Psoas muscle (tissue), 8 donors: ENCODE measurements at places on chromosomes 5 and 9.

GRCh38 chr5:57488215-57488955 lies 5.8 kb upstream of the ACTBL2 start:
- no peak for DNase-seq

DNA sequence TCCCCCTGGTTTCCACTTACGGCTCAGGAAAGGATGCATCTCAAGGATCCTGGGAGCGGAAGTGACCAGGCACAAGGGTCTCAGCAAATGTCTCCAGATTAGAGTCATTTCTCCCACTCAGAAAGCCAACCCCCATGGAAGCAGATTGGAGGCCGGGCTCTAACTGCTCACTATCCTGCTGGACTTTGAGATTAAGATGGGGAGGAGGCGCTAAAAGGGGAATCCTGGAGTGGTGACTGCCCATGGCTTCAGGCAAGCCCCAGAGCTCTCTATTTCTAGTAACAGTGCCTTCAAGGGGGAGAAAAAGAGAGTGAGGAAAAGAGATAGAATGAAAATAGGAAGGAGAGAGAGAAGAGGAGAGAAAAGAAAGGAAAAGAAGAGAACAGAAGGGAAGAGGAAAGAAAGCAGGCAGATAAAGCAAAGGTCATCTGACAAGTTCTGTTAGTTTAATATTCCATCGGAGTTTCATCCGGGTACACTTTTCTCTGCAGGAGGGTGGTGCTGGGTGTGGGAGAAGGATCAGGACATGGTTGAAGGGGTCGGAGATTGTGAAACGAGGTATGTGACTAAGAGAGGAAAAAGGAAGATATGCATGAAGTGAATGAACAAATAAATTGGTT lies at the start of gene AGXT2:
TSS of gene AGXT2 (minus strand) at position 165 of the 620 bp plus-strand sequence. CDS start at position 108, 57 bp downstream.
- DNase-seq: no peak

GRCh38 chr9:99368341-99369326 lies 146.6 kb downstream of the SEC61B start:
- peak; percentile 86 for DNase-seq

DNA sequence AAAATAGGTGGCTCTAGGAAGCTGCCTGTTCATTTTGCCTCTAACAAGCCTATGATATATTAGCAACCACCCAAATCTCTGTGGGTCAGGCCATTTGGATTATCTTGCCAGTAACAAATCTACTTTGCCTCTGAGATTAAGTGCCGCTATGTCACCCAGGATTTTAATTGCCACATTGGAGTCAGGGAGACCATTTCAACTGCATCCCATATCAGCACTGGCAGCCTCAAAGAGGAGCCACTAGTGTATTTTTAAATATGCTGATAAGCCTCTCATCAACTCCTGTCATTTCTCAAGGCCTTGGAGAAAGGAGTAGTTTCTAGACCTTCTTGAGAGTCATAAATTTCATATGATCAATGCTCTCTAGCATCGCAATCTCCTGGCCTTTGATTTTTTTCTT lies 12.1 kb upstream of the ADAMTS19 start:
- no peak for DNase-seq

GRCh38 chr5:57476601-57477056 lies 6.0 kb downstream of the ACTBL2 start:
- DNase-seq: no peak

DNA sequence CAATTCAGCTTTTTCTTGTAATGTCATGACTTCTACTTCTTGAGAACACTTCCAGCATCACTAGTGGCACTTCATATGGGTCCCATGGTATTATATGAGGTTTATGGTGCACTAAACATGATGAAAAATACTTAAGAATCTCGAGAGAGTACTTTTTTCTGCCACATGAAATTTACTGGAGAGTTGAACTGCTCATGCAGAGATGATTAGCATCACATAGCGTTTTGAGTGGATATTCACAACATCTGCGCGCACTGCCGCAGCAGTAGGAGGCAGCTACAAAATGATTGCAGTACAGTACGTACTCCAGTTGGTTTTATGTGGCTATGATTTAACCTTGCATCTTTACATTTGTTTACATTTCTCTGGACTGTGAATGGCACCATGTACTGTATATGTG lies 14.7 kb downstream of the RAD1 start:
- DNase-seq: no peak

DNA sequence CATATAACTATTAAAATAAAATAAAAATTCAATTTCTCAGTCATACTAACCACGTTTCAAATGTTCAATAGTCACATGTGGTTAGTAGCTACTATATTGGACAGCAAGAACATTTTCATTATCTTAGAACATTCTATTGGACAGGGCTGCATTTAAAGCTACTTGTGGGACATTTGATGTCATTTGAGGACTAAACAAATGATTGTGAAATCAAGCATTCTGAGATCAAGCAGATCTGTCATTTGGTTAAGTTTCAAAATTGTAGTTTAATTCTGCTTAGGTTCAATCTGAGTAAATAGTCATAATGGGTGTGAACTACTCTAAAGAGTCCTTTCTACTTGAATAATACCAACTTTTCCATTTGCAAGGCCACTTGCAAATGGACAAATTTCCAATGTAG lies 226.9 kb upstream of the C9orf72 start:
- no peak for DNase-seq

DNA sequence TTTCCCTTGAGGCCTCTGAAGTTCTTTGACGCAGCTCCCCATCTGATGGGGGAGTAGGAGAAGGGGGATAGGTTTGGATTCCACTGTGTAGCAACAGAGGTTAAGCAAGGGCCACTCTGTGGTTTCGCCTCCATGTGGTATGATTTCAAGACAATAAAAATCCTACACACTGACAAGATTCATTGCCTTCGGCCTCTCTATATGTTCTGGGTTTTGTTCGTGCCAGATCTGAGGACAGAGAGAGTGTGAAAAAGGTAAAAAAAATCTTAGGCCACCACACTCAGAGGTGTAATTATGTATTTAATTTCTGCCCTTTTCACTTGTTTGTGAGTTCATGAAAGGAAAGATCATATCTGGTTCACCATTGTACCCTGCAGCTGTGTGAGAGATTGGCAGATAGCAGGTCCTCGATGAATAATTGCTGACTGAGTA lies 715.2 kb upstream of the ZNF608 start:
- no peak for DNase-seq

DNA sequence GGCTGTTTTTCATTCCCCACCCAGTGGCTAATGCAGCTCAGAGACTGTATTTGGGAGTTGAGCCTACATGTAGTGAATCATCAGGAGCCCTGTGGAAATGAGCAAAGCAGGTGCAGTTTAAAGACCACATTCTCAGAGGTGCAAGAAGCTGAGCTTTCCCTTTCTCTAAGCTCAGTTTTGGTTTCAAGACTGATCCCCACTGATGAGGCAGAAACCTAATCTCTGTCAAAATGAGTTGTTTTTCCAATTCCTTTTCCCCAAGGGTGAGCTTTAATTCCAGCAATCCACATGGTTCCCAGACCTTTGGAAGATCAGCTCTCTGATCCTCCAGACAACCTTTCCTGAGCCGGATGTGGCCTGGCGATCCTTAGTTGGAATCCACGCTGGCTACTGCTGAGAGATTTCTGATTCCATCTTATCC lies 420.5 kb downstream of the EBF1 start:
- DNase-seq: no peak

GRCh38 chr5:174999581-174999980 lies 275.2 kb downstream of the MSX2 start:
- no peak for DNase-seq
